K562 (cell line): ENCODE measurements at places on chromosomes 11 and 22.

- H3K27ac ChIP-seq, result 0 out of 3 replicates have a peak overlapping the region, but pooled peaks have one; percentile 62
- H3K4me3 ChIP-seq, result peak overlapping the region; percentile 56
- H3K4me1 ChIP-seq, result peaks cover 52% of the 10 kb centered on the region
- peaks cover 42% of the 10 kb centered on the region; the same call in 1 of the 3 replicates for H3K36me3 ChIP-seq
These were observed 1.4 kb downstream of the SELENOO start for GRCh38 chr22:50202130-50202666.

DNA sequence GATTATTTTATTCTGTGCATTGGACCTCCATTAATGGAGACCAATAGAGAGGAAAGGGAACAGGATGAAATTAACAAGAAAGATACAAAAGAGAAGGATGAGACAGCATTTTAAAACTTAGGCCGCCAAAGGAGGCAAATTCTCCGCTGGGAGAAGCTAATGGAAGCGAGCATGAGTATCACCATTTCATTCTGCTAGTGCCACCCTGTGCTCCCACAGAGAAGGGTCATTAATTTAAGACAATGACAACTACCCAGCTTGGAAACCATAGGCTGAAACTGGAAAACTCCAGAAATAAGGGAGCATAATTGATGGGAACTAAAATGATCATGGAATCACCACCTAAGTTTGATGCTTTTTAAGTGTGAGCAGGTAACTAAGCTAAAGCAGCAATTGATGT is 69.2 kb downstream of the SLC36A4 start:
- no peaks in the 10 kb centered on the region for H3K27me3 ChIP-seq
- H3K4me3 ChIP-seq, result no peak overlapping the region
- no peak for DNase-seq
- no peak overlapping the region for H3K27ac ChIP-seq
- no peaks in the 10 kb centered on the region for H3K36me3 ChIP-seq

- H3K4me1 ChIP-seq, result peaks cover 40% of the 10 kb centered on the region
- DNase-seq, result no peak
- H3K36me3 ChIP-seq, result no peaks in the 10 kb centered on the region
- H3K27me3 ChIP-seq, result peaks cover 80% of the 10 kb centered on the region
These were observed 1.2 kb upstream of the MRGPRF start for GRCh38 chr11:69014084-69014851.

DNA sequence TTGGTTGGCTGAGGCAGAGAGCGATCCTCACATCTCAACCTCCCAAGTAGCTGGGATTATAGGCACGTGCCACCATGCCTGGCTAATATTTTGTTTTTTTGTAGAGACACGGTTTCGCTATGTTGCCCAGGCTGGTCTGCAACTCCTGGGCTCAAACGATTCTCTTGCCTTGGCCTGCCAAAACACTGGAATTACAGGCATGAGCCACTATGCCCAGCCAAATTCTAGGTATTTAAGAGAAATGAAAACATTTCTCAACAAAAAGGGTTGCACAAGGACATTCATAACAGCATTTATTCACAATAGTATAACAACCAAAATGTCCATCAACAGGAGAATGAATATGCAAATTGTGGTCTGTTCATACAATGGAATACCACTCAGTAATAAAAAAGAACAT is 31.7 kb upstream of the RBX1 start:
- no peak overlapping the region for H3K4me3 ChIP-seq
- DNase-seq, result no peak
- H3K36me3 ChIP-seq, result peaks cover 22% of the 10 kb centered on the region; the same call in 2 of the 3 replicates
- no peaks in the 10 kb centered on the region for H3K27me3 ChIP-seq

DNA sequence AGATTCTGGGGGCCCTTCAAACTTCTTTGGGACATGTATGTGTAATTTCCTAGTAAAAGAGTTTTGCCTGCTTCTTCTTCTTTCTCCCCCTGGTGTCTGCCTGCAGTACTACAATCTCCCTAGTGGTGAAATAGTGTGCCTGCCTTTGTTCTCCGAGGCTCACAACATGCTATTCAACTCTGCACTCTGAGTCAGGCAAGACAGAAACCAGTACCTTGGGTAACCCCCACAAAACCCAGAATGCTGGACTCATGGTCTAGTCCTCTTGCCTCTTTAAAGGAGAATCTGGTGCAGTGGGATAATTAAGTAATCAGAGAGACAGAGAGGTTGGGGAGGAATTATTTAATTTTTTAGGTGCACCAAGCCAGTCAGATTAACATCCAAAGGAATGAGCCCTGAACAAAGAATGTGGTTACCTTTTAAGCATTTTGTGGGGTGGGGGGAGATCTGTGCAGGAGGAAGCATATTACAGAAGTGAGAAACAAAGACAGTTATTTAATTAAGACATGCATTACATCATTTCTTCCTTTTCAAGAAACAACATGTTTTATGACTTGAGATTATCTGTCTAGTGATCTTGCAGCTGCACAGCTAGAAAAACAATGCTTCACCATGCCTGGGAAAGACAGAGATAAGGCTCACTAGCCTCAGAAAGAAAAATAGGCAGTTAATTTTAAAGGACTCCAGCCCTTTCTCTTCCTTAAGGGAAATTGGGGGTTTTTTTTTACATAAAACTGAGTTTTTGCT is 11.0 kb upstream of the MS4A6A start:
- H3K4me1 ChIP-seq, result 0 out of 2 replicates have a peak, but pooled peaks cover 3% of the 10 kb centered on the region
- no peaks in the 10 kb centered on the region; the same call in 2 of the 3 replicates for H3K36me3 ChIP-seq
- peak overlapping the region; percentile 84 for H3K27ac ChIP-seq
- no peak overlapping the region for H3K4me3 ChIP-seq
- H3K27me3 ChIP-seq, result no peaks in the 10 kb centered on the region

- no peak for DNase-seq
- H3K36me3 ChIP-seq, result no peaks in the 10 kb centered on the region
- H3K27ac ChIP-seq, result no peak overlapping the region
- H3K27me3 ChIP-seq, result peaks cover 26% of the 10 kb centered on the region
These were observed 209.4 kb upstream of the NCAM1 start for GRCh38 chr11:112751772-112752171.
